ENCODE measurements at places on chromosomes 11 and 22.

GRCh38 chr11:26522912-26523610 is 49.0 kb downstream of the MUC15 start:
- no peak for DNase-seq

DNA sequence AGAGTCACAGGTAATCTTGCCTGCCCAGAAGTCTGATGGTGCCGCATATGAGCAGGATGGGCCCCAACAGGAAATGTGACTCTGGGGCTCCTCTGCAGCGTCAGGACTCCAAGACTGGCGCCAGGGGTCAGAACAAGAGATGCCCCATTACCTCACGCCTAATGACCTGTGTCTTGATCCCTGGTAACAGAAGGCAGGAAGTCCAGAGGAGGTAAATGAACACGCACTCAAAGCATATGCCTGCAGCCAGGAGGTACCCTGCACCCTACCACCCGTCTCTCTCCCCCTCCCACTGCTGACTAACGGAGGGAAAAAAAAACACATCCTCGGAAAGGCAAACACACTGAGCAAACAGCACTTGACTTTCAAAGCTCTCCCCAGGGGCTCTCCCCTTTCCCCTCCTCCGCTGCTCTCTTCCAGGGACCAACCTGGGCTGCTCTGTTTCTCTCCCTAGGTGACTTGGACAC is 37.3 kb downstream of the ABCC8 start:
- no peak for DNase-seq

- DNase-seq: no peak
Observed at GRCh38 chr11:68651985-68652682, 32.2 kb upstream of the GAL start.

DNA sequence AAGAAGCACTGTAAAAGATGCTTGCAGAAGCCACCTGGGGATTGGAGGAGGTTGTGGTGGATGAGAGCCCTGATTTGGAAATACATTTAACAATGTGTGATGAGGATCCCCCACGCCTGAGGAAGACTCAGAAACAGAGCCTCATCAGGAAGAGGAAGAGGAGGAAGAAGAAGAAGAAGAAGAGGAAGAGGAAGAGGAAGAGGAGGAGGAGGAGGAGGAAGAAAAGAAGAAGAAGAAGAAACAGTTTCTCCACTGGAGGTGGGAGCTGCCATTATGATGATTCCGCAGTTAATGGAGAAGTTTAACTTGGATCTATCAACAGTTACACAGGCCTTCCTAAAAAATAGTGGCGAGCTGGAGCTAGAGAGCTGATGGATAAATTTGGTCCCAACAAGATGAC is 50.1 kb downstream of the CECR2 start:
- DNase-seq: no peak

- DNase-seq: no peak
Observed at GRCh38 chr11:31529189-31529588, 19.6 kb downstream of the ELP4 start.

DNA sequence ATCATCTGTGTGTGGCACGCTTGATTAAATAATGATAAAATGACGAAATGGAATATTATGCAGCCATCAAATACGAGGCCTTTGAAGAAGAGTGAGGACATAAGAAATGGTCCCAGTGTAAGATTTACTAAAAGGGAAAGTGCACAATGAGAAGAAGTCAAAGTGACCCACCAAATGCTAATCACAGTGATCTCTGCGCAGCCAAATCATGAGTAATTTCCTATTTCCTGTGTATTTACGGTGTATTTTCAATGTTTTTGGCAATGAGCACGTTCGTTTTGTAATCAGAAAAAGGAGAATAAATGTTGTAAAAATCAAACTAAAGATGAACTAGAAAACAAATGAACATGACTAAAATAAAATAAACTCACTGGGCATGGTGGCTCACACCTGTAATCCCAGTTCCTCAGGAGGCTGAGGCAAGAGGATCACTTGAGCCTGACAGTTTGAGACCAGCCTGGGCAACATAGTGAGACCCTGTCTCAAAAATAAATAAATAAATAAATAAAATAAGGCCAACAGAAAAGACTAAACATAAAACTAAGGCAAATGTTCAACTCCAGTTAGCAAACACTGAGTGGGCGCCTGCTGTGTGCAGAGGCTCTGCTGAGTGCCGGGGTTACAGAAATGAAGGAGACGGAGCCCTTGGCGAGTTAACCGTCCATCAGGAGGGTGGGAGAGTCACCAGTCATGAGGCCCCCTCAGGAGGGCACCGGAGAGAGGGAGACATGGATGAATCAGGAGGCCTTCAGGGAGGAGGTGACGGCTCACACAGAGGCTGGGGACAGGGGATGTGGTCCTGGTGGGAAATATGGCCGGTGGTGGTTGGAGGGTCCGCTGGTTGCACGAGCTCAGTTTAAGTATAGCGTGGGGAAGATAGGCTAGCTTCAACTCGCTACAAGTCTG is 26.0 kb upstream of the CBX7 start:
- no peak for DNase-seq

DNA sequence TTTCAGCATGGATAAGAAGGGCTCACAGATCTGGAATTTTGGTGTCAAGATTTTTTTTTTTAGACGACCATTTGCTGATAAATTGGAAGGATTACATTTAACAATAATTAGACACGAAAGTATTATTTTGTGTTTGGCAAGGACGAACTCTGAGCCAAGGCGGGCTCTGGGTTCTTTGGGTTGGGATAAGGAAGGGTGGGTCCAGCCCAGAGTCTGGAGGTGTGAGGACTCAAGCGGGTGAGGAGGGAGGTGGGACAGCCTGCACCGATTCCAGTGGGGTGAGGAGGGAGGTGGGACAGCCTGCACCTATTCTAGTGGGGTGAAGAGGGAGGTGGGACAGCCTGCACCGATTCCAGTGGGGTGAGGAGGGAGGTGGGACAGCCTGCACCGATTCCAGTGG is 4.1 kb downstream of the B3GAT1 start:
- DNase-seq: no peak

DNA sequence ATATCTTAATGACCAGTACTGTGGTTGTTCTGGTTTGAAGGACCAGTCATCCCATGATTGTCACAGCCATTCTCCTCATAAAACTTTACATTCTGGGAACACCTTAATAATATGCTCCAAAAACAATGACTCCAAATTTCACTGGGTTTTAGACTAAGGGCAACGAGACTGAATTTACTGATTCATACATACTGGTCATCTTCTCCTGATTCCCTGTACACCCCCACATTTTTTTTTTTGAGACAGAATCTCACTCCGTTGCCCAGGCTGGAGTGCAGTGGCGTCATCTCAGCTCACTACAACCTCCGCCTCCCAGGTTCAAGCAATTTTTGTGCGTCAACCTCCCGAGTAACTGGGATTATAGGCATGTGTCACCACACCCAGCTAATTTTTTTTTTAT is 78.9 kb downstream of the GAB2 start:
- no peak for DNase-seq

GRCh38 chr11:112016765-112017376 is 8.3 kb upstream of the DLAT start:
- no peak for DNase-seq

DNA sequence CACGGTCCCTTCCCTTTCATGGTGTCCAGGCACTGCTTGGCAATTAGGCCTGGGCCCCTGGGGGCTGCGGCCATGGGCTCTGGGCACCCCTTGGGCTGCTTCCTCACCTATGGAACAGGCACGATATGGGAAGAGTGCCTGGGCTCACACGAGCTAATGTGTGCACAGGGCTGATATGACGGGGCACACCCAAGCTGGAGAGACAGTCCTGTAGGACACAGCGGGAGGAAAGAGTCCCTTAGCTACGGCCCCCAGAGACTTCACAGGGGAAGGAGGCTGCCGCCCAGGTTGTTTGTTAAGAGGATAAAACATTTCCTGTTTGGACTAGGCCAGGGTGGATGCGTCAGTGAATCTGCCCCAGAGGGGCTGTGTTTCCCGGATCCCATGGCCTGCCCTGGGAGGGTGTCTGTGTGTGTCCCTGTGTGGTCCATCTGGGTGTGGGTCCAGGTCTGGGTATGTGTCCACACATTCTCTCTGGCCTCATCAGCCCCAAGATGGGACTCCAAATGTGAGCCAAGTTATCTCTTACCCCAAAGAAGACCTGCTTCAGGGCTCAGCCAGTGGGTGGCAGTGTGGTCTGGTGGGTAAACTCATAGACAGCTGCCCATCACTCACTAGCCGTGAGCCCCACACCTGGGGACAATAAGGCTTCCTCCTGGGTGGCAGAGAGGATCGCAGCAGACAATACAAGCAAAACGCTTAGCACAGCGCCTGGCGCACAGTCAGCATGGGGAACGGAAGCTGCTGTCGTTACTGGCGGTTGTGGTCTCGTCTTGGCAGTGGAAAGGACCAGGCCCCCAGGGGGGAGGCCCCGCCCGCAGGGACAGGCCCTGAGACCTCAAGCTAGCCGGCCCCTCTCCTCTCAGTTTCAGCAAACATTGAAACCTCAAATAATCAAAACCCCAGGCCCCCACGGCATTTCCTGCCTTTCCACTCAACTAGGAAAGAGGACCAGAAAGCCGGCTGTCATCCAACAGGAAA is 3.2 kb upstream of the EMID1 start:
- peak; percentile 31 for DNase-seq

GRCh38 chr22:48955351-48956311 is 872.0 kb downstream of the BRD1 start:
- no peak for DNase-seq

DNA sequence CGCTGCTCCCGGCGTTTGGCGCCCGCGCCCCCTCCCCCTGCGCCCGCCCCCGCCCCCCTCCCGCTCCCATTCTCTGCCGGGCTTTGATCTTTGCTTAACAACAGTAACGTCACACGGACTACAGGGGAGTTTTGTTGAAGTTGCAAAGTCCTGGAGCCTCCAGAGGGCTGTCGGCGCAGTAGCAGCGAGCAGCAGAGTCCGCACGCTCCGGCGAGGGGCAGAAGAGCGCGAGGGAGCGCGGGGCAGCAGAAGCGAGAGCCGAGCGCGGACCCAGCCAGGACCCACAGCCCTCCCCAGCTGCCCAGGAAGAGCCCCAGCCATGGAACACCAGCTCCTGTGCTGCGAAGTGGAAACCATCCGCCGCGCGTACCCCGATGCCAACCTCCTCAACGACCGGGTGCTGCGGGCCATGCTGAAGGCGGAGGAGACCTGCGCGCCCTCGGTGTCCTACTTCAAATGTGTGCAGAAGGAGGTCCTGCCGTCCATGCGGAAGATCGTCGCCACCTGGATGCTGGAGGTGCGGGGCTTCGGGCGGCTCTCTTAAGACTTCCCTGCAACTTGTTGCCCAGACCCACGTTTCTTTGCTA is at the start of gene CCND1:
CCND1 (plus strand) TSS at position 162 of the 587 bp plus-strand sequence; CDS start at position 320, 158 bp downstream.
- no peak for DNase-seq

- no peak for DNase-seq
Observed at GRCh38 chr11:67248653-67249052, 17.6 kb upstream of the GRK2 start.

- DNase-seq: no peak
Observed at GRCh38 chr22:47748957-47749356, 986.5 kb downstream of the TBC1D22A start.

- DNase-seq: no peak
Observed at GRCh38 chr22:50720301-50721256, 17.4 kb upstream of the ACR start.

- no peak for DNase-seq
Observed at GRCh38 chr11:12689029-12689755, 15.0 kb downstream of the TEAD1 start.

DNA sequence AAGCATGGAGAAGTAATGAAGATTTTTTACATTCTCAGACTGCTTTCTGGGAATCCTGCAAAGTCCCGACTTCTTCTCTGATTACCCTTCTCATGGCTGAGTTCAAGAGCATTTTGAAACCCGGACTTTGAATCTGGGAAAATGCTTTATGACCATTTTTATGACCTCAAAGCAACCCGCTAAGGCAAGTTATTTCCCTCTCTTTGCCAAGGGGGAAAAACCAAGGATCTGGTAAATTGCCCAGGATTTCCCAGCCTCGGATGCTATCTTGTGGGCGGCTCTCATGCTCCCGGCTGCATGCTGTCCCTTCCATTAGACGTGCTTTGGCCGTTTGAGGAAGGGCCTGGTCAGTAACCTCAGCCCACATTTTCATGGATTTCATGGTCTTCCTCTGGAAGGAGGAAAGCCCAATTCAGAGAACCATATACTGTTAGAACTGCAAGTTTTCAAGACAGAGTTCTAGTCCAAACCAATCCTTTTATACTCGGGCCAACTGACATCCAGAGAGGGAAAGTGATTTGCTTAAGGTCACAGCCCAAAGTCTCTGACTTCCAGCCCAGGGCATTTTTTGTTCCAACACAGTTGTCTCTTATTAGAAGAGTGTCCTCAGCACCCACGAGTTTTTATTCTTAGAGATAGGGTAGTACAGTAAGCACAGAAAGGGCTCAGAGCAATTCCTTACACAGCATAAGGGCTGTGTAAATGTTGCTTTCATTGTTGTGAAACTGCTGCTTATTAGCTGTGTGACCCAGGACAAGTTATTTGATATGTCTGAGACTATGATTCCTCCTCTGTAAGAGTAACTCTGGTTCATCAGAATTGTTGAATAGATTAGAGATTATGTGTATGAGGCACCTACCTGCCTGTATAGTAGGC is 77.4 kb downstream of the NAV2 start:
- DNase-seq: no peak

- DNase-seq: no peak
Observed at GRCh38 chr11:100575860-100576717, 111.0 kb upstream of the ARHGAP42 start.

DNA sequence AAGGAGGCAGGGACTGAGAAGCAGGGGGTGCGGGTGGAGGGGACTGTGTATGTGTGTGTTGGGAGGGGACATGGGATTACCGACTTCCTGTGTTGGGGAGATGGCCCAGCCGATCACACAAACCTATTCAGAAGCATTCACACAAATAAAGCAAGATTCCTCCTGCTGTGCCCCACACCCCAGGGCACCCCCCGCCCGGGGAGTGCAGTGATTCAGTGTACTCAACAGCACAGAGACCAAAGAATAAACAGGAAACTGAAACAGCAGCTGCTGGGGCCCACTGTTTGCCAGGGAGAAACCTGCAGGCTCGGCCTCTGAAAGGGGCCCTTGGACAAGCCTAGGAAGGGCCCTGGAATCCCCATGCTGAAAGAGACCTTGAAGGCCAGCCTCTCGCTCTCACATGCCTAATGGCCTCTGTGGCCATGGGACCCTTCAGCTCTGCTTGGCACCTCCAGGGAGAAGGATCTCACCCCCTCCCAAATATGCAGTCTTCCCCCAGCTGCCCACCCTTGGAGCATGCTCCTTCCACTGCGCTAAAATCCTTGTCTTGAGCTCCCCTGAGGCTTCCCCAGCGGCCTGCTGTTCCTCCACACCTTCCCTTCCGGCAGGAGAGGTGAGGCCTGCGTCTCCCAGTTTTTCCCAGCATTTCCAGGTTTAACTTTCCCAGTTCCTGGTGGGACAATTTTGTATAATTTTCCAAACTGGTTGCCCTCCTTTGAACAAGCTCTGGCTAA is 72.9 kb downstream of the CSNK2A3 start:
- DNase-seq: no peak

Data from stimulated activated CD8-positive, alpha-beta memory T cell treated with anti-CD3 and anti-CD28 coated beads, Interleukin-7, amount 100 ng/mL, for 24 hours (primary cell).